ENCODE measurements at places on chromosomes 12 and 14.

DNA sequence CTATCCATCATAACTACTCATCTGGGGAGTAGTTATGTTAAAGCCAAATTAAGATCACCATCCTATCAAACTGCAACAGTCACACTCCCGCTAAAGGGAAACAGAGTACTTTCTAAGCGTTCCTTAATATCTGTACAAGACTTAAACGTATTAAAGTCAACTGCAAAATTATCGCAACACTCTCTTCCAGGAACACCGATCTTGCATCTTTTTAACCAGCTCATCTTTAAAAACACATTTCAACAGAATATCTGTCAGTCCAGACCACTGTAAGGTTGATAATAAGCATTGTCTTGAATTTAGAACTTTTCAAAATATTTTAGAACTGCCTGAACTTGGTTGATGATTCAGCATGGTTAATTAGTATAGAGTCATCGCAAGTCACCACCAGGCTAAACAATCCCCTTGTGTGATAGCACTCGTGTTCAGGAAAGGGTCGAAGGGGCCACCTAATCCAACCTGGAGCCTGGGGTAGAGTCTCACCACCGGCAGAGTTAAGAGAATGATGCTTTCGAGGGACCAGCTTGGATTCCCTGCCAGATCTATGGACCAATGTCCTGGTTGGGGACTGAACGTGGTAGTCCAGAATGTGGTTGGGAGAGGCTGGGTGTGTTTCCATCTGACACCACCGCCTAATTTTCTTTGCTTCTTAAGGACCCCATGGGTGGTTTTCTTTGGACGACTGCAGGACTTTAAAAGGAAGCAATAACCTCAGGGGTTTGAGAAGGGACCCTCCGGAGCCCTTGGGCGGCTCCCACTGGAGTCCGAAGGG is 890 bp downstream of the SPTLC2 start:
- DNase-seq: peak; percentile 47

GRCh38 chr14:20632831-20633691 is 8.4 kb downstream of the OR6S1 start:
- peak; percentile 92 for DNase-seq

DNA sequence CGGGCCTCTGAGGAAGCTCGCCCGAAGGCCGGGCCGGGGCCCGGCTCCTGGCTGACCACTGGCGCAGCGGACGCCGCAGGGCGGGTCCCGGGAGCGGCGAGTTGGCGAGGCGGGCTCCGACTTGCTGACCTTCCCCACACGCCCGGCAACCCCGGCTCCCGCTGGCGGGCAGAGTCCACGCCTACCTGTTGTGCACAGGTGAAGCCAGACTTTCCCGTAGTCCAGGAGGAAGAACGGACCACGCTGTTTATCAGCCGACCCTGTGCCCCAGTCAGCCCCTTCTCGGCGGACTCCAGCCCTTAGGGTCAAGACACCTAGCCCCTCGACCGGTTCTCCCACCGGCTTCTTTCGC is 407 bp downstream of the HEATR5A start:
- DNase-seq: no peak

GRCh38 chr12:63795944-63796343 is 16.2 kb downstream of the RXYLT1 start:
- DNase-seq: no peak

DNA sequence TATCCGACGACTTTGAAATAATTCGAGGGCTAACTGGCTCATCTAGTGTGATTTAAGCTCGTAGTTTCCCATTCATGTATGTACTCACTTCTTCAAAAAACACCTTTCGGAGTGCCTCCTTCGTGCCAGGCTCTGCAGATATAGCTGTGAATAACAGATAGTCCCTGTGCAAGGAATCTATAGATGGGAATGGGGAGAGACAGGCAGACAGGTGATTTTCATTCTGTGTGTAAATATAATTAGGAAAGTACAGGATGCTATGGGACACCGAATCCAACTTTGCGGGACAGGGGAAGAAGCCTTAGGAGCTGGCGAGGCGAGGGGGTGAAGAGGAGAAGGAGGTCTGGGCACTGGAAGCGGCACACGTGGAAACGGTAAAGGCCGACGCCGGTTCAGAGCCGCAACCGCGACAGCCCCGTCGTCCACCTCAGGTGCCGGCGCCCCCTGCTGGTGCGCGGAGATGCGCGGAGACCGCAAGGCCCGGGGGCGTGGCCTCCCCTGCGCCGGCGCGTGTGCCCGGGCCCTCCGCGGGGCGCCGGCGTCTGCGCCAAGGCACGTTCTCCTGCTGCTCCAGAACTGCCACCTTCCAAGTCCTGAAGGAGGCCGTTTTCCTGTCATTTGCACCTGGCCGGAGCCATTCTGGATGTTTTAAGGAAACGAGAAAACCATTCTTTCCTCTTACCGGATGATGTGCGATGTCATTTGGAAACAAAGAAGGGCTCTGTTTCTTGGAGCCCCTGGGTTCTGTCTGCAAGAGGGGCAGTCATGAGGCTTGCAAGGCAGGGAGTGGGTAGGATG is 18.0 kb upstream of the CACNA1C start:
- peak; percentile 75 for DNase-seq

GRCh38 chr14:69300601-69301221 is 40.8 kb downstream of the GALNT16 start:
- no peak for DNase-seq

DNA sequence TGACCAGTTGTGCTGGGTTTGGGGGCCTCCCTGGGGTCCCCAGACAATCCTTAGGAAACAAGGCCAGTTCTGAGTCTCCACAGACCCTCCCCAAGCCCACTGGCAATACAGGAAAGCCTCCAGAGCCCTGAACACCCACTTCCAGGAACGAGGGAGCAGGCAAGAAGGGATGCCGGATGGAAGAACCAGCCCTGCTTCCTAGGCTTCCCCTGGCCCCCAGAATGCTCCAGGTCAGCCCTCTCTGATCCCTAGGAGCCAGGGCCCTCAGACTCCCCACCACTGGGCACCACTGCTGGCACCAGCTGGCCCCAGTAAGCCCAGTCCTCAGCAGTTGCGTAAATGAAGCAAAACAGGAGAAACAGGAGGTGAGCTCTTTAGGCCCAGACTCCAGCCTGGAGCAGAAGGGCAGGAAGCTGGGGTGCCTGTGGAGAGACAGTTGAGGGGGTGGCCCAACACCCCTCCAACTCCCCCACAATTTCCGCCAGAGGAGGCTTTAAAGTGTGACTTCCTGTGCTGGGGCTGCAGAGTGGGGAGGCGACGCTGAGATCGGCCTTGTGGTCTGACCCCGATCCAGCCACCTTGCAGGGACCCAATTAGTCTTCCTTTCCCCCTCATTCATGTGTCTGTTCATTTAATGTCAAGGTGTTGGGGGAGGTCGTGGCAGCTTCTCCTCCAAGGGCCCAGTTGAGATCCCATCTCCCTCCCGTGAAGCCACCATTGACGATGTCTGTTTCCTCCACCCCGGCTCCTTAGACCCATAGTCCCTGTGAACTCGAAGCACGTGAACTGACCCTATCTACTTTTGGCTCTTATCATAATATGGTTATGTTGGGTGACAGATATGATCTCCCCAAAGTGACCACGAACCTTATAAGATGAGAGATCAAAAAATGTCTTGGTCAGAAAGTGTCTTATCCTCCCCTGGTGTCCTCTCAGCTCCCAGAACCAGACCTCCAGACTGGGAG is 4.7 kb downstream of the TNFRSF1A start:
- DNase-seq: no peak

GRCh38 chr12:112096070-112096469 is 12.5 kb downstream of the NAA25 start:
- DNase-seq: no peak

GRCh38 chr14:55436519-55436918 is 3.9 kb downstream of the TBPL2 start:
- DNase-seq: no peak

DNA sequence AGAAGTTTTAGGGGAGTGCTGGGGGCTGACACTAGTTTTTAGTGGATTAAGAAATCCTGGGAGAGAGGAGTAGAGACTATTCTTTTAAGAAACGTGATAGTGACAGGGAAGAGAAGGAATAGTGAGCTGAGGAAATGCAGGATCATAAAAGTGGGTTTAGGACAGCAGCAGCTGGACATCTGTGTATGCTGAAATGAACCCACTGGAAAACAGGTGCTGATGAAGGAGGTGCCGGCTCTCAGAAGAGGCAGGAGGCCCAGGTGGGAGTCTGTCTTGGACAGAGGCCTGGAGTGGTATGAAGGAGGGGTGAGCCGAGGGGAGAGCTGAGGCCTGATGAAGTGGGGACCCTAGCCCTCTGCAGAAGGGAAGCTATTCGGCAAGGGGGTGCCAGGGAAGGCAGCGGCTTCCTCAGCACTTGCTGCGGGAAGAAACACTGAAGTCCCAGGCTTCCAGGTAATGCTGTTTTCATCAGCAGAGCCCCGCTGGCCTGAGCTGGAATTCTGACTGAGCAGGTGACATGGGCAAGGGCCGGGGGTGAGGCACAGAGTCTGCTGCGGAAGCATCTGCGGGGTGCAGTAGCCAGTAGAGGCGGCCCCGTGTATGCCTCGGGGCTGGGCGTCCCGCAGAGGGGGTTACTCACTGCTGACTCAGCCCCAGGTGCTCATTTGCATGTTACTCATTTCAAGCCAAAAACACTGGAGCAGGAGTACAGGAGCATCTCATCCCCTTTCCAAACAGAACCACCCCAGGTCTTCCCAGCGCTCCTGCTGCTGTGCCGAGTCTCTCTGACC is 89.7 kb downstream of the TMCC3 start:
- peak; percentile 9 for DNase-seq

DNA sequence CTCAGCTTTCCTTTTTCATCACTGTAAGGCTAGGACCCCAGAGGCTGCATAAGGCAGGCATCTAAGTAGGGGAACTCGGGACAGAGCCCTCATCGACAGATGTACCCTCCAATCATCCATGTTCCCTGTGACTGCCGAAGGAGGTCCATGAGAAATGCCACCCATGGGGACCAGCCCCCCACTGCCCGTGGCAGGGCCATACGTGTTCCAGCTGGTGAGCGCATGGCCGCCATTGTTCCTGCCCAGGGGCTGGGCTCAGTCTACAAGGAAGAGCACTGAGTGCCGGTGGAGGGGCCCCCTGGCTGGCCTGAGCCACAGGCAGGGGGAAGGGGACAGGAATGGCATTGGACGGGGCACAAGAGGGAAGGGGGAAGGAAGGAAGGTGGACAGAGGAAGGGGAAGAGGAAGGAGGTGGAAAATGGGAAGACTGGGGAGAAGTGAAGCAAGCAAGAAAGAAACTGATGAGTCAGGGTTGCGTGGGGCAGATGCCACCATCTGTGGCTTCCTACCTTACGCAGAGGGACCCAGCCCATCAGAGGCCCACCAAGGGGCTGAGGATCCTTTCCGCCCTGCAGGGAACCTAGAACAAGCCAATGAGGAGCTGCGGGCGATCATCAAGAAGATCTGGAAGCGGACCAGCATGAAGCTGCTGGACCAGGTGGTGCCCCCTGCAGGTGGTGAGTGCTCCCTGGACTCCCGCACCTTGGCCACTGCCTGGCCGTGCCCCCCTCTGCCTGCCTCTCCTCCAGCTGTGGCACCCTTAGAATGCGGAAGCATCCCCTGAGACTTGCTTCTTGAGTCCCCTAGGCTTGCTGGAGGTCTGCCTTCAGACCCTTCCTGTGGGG is 120.6 kb upstream of the FKBP4 start:
- no peak for DNase-seq

- DNase-seq: no peak
Measured at GRCh38 chr12:39619316-39619659, 315 bp downstream of the ABCD2 start.

GRCh38 chr12:84294246-84294645 is 618.4 kb downstream of the SLC6A15 start:
- DNase-seq: no peak

- DNase-seq: no peak
Measured at GRCh38 chr12:12521044-12521485, 41.6 kb downstream of the DUSP16 start.

GRCh38 chr14:64671591-64671990 is 32.6 kb upstream of the PLEKHG3 start:
- DNase-seq: peak; percentile 79

GRCh38 chr14:104795781-104796686 is 486 bp upstream of the AKT1 start:
- peak; percentile 71 for DNase-seq

GRCh38 chr12:27517961-27518665 is 5.9 kb upstream of the PPFIBP1 start:
- no peak for DNase-seq

DNA sequence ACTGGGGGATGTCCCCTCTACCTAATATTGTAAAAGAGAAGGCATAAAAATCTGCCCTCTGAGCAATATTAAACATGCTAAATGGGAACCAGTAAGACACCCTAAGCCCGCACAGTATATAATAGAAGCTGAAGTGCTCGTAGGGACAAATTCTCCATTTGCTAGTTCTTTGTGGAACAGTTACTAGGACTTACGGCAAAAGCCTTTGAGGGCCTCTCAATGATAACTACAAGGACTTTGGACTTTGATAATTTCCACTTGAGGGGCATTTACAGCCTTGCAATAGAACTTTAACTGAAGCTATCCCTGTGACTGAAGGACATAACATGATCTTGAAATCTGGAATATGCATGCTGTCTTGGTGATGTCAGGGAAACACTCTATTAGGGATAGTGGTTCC is 111.5 kb upstream of the IFNG-AS1 start:
- no peak for DNase-seq

- DNase-seq: no peak
Measured at GRCh38 chr12:84994426-84994825, 41.7 kb downstream of the TSPAN19 start.

GRCh38 chr14:81234278-81234677 is 13.5 kb upstream of the GTF2A1 start:
- peak; percentile 27 for DNase-seq

- DNase-seq: no peak
Measured at GRCh38 chr14:80202888-80203562, 8.3 kb downstream of the DIO2 start.

DNA sequence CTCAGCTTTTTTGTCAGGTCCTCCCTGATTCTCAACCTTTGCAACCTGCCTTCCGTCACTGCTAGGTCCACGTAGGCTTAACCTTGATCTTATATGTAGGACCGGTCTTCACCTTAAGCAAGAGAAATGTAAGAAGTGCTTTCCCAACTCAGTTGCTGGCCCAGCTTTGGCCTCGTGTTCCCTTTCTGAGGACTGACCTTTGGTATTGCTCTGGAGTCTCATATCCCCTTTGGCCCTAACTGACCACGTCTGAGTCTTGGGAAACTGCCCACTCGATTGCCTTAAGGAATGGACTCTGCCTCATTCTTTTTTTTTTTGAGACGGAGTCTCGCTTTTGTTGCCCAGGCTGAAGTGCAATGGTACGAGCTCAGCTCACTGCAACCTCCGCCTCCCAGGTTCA is 8.0 kb downstream of the ACOT6 start:
- DNase-seq: no peak

- no peak for DNase-seq
Measured at GRCh38 chr12:20174528-20175175, 193.7 kb upstream of the PDE3A start.

- no peak for DNase-seq
Measured at GRCh38 chr12:102474438-102475064, 5.8 kb downstream of the IGF1 start.
